Renal cortical epithelial cell (primary cell): ENCODE measurements at places on chromosomes 1 and 21. TPM values are rescaled to one million over a fixed set of nuclear protein-coding genes. Genes with fewer than 3 reads are reported as not detected.

DNA sequence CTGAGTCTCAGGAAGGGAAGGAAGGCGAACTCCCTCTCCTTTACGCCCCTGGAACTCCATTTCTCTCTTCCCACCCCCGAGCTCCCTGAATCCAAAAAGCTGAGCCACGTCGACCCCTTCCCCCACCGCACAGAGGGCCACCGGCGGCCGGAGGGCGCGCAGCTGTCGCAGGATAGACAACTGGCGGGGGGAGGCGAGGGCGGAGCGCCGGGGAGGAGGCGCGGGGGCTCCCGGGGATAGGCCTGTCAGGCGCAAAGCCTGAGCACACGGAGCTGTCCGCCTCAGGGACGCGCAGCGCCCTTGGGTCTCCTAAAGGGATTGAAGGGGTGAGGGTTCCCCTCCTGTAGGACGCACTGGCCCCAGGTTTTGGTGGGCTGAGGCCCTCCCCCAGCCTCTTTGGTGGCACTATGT lies 752 bp upstream of the ACTA1 start:
- no peak for DNase-seq

PDE9A gene
- total RNA-seq, result 3.0 and 5.0 TPM in 2 replicates

TMEM183A gene
- total RNA-seq, result 77.8 and 136 TPM in 2 replicates

DNA sequence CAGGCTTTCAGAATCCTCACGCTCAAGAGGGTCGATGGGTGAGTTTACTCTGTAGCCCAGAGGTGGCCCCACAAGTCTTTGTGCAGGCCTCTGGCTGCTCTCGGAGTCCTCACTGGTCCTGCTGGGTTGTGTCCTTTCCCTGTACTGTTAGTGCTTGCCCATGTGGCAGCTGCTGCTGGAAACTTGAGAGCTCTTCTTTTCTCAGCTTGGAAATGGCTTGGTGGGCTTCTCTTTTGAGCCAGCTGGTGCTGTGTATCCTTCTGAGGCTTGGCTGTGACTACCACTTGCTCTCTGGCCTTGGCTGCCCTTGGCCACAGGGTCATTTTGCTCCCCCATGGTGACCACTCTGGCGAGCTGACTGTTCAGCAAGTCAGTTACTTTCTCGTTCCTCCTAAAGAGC lies 82.2 kb upstream of the LMO4 start:
- no peak for DNase-seq

ID3 gene
- total RNA-seq, result 29.9 and 65.3 TPM in 2 replicates

- DNase-seq, result no peak
Measured at GRCh38 chr1:226976978-226977642, 37.0 kb downstream of the COQ8A start.

VCAM1 gene
- 57.8 and 242 TPM in 2 replicates for total RNA-seq
